GM12878 (cell line): ENCODE measurements at places on chromosomes 1 and 21. TPM values are rescaled to one million over a fixed set of nuclear protein-coding genes. Genes with fewer than 3 reads are reported as not detected.

DNA sequence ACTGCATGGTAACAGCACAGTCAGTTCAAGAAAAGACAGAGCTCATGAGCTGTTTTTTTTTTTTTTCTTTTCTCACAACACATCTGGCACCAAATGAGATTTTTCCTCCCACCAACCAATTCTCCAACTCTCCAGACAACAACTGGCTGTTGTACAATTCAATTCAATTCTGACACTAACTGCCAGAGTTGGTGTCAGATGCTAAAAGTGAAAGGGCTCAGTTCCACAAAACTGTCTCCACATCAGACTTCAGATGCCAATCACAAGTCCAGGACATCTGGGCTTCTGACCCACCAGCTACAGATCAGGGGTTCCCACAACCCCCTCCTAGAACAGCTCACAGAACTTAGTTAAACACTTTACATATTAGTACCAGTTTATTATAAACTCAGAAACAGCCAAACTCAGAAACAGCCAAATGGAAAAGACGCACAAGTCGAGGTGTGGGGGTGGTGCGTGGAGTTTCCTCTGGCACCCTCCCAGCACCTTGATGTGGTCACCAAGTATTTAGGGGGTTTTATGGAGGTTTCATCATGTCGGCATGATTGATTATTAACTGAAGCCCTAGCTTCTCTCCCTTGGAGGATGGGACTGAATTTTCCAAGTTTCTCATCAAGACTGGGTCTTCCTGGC lies 39.2 kb upstream of the LRRC8D start:
- peak; percentile 81 for DNase-seq

DNA sequence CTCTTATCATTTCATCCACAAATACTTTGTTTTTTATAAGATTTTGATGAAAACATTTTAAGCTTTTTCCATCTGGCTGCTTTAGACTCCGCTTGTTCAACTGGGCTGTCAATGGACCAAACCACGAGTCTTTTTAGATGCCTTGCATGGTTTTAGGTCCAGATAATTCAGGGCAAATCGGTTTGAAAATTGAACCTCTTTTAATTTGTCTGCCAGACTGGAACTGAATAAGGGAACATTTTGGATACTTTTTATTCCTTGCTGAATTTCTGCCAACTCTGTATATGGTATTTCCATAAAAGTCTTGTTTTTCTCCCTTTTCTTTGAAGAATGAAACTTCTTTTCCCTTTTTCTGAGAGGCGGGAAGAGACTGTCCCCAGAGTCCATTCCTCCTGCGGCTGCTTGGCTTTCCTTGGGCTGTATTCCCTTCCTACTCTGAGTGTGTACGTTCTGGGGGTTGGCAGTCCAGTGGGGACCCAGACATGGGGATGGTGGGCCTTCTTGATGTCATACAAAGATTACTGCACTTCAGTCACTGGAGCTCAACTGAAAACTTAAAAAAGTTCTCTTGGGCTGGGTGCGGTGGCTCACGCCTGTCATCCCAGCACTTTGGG lies 46.5 kb upstream of the CNN3 start:
- DNase-seq = no peak

DNA sequence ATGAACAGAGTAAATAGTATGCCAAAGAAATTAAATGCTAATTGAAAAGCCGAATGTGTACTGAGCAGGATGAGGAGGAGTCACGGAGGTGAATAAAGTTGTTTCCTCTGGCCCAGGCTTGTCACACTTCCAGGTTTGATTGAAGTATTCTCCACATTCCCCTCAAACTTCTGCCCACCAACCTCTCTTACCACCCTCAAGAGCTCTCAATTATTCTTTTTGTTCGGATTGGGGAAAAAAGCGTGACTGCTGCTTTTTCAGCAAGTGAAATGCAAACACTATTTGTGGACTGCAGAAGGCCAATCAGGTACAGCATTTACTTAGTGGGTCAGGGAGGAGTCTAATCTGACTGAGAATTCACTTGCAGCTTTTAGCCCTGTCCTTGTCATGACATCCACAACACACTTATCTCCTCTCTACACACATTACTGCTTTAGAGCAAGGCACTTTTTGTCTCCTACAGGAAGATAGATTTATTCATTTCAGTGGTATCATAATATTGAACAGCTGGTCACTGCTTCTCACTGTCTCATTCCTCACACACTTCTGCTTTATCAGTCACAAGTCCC lies 375.6 kb upstream of the PRMT6 start:
- DNase-seq = no peak

DNA sequence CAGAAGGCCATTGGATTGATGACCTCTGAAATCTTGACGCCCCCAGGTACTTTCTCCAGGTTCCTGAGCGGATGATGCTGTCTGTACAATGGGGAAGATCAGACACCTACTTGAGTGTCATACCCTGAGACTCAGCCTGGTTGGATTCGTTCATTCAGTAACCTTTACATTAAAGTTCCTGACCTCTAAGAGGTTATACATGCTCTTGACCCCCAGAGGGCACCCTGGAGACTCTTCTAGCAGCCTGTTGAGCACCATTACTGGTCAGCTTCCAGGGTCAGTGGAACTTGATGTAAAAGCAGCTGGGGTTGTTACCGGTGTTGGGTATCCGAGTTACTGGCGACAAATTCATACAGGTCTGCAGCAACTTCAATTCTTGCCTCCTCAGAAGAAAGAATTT lies 114.3 kb upstream of the ZNF678 start:
- no peak for DNase-seq

- no peak for DNase-seq
Observed at GRCh38 chr1:156251527-156251926, 3.7 kb upstream of the PAQR6 start.

- no peak for DNase-seq
Observed at GRCh38 chr1:223650465-223650864, 15.0 kb downstream of the CAPN8 start.

The GOLPH3L gene
- 17.2 and 18.3 TPM in 2 replicates for total RNA-seq

The SPRR2F gene
- total RNA-seq = not detected in 2 replicates

The FAM167B gene
- total RNA-seq = 0.62 and 0.88 TPM in 2 replicates

The WDR64 gene
- not detected in 2 replicates for total RNA-seq

The TNFAIP8L2 gene
- 5.4 and 6.2 TPM in 2 replicates for total RNA-seq

The SYCP1 gene
- total RNA-seq = not detected in 2 replicates

The OR2T35 gene
- 0.49 and 0.66 TPM in 2 replicates for total RNA-seq

The SLC45A3 gene
- total RNA-seq = 9.8 and 9.9 TPM in 2 replicates

The RIMS3 gene
- 0.74 and 0.93 TPM in 2 replicates for total RNA-seq
